ENCODE measurements at places on chromosomes 1 and 21.

- no peak for DNase-seq
Observed at GRCh38 chr1:204931768-204932572, 61.3 kb downstream of the NFASC start.

- DNase-seq: no peak
Observed at GRCh38 chr1:10768552-10768951, 27.9 kb downstream of the CASZ1 start.

DNA sequence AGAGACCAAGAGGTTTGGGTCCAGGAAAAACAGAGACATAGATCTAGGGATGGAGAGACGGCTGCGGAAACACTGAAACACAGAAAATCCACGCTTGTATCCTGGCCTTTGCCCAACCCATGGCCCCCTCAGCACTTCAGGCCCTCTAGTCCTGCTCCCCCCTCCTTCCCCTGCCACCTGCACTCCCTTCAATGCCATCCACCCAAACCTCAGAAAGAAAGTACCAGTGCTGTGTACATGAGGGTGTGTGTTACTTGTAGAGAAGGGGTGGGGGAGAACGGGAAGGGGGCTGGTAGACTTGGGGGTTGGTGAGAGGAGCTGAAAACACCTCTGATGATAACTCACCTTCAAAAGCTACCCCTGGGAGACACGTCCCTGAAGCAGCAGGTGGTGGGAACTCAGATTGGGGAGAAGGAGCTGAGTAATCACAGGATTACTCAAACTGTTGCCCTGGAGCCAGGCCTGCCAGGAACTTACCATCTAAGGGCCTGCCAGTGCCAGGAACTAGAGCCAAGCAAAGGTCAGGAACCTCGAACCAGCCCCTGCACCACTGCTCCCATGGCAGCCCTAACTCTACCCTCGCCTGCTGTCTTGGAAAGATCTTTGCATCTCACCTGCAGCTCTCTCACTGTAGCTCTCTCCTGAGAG, 11.5 kb downstream of the RORC start:
- peak; percentile 61 for DNase-seq

DNA sequence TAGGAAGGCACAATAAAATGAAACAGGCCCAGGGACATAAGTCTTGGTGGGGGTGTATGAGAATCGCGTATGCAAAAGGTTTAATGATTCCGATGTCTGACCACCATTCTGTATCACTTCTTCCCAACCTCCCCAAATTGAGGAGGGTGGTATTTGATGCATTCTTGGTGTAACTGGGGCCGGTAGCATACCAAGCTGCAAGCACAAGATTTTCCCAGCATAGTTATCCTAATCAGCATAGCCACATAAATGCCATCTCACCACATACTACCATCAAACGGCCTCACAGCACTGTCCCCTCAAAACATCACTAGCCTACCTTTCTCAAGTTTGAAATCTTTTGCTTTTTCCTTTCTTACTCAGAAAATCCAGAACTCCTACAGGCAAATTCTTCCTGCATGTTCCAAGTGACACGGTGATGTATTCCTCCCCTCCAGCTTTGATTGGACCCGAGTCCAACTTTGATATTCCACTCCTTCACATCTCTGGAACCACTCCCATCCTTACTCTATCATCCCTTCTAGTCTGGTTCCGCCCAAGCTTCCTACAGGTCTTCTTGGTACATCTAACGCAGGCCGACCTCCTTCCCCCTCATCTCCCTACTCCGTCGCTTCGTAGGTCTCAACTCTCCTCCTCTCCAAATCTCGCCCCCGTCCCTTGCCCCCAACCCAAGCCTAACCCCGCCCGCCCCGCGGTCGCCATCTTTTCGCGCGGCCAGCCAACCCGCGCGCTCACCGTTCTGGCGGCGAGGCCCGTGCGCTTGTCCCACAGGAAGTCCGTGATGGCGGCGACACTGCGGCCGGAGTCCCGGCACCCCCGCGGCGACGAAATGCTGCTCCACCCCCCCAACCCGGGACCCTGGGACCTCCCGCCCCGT, 600 bp downstream of the CLK2 start:
- no peak for DNase-seq

DNA sequence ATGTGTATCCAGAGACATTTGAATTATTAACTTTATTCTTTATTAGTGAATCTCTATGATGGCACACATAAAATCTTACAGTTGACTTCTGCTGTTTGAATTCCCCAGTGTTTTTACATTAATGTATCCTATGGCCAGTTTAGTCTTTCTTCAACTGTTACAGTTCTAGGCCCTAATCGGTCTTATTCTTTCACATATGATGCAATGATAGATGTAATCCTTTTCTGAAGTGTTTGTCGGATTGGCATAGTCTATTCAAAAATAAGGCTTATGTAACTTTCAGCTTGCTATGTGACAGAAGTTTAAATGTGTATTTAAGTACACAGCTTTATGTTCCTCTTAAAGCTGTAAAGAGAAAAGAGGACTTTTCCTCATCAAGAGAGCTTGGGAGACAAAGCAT, 26.4 kb upstream of the KIAA1614 start:
- no peak for DNase-seq

DNA sequence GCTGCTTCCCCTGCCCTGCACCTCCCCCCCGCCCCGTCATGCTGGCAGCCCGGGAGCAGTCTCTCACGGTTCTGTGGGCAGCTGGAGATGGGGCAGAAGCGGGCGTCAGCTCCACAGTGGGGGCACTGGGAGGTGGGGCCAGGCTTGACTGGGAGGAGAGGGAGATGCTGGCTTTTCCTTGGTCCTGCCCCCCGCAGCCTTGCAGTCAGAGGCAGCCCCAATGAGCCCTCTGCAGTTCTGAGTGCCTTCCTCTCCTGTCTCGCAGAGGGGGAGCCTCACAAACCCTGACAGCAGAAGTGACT, 21.7 kb downstream of the ARHGEF10L start:
- no peak for DNase-seq

DNA sequence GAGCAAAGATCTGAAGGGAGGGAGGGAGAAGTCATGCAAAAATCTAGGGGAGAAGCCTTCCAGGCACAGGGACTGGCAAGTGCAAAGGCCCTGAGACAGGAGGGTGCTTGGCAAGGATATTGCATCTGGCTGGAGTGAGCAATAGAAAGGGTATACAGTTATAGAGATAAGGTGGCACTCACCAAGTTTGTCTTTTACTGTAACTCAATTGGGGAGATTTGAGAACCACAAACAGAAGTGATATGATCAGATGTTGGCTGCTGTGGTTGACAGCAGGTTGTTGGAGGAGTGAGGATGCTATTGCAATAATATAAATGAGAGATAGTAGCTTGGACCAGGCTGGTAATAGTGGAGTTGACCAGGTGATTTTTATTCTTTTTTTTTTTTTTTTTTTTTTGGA, 25.6 kb downstream of the MCOLN3 start:
- DNase-seq: no peak

DNA sequence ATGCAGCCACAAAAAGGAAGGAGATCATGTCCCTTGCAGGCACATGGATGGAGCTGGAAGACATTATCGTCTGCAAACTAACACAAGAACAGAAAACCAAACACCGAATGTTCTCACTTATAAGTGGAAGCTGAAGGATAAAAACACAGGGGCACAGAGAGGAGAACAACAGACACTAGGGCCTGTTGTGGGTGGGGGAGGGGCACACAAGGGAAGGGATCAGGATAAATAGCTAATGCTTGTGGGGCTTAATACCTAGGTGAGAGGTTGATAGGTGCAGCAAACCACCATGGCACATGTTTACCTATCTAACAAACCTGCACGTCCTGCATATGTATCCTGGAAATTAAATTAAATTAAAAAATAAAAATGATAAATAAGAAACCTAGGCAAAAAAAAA, 969.9 kb downstream of the TTLL7 start:
- DNase-seq: no peak

DNA sequence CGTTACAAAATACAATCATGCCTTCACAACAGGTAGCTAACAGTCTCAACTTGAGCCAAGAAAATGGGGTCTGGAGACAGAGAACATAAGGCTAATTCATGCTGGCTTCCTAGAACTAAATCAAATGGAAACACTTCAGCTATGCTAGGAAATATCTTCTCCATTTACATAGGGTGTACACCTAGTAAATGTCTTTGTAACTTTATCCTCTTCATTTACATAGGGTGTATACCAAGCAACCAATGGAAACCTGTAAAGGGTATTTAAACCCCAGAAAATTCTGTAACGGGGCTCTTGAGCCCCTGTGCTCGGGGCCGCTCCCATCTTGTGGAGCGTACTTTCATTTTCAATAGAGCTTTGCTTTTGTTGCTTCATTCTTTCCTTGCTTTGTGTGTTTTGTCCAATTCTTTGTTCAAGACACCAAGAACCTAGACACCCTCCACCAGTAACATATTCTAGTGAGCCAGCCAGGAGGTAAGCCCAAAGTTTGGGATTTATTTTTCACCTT, 19.5 kb upstream of the CYP4X1 start:
- no peak for DNase-seq

DNA sequence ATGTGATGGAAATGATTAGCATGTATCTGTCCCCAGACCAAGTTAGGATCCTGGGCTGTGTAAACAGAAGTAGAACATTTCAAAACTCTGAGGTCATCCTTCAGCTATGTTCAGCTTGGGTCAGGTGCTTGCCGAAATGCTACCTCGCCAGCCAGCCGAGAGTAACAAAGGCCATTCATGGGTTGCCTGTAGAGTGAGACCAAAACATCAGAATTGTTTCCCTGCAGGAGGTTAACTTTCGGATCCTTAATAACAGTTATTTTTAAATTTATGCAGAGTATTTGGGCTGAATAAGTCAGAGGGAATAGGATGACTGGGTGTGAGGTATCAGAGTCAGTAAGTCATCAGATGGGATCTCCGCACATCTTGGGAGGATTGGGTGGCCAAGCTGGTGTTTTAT, 35.6 kb downstream of the SMYD2 start:
- DNase-seq: no peak

GRCh38 chr1:160850993-160851392, 11.7 kb downstream of the CD244 start:
- DNase-seq: no peak

GRCh38 chr1:220876511-220877376, 2.5 kb upstream of the HLX start:
- no peak for DNase-seq

GRCh38 chr1:211656728-211657127, 18.7 kb downstream of the NEK2 start:
- no peak for DNase-seq

DNA sequence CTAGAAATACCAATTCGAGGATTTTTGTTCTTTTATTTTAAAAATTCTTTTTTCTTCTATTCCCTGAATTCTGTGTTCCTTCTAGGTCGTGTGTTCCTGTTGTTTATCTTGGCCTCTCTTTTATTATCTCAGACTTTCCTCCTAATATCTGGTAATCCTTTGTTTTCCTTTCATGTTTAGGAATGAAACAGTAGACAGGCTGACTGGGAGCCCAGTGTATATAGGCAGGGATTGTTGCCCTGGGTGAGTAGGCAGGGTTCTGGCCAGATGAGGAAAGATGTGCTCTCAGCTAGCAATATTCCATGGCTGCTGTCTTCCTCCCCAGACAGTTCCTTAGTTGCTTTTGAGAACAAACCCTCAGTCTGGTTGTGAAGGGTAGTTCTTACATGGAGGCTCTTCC, 161.8 kb upstream of the PDE4B start:
- DNase-seq: no peak

DNA sequence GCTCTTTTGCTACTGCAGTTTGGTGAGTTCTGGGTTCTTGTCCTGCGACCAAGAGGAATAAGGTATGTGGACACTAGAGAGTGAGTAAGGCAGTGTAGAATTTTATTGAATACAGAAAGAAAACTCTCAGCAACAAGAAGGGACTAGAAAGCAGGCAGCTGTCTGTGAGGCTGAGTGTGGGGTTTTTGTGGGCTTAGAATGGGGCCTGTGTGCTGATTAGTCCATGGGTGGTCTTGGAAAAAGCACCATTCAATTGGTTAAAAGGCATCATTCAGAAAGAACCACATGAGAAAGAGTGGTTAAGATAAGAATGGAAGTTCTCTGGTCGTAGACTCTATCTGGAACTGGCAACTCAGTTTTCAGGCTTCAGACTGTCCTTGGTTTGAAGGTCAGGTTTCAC, 298.8 kb downstream of the TGFB2 start:
- no peak for DNase-seq

GRCh38 chr21:30979054-30979453, 59.2 kb downstream of the KRTAP19-8 start:
- no peak for DNase-seq

- no peak for DNase-seq
Observed at GRCh38 chr21:43312751-43313169, 114.2 kb downstream of the SIK1 start.

DNA sequence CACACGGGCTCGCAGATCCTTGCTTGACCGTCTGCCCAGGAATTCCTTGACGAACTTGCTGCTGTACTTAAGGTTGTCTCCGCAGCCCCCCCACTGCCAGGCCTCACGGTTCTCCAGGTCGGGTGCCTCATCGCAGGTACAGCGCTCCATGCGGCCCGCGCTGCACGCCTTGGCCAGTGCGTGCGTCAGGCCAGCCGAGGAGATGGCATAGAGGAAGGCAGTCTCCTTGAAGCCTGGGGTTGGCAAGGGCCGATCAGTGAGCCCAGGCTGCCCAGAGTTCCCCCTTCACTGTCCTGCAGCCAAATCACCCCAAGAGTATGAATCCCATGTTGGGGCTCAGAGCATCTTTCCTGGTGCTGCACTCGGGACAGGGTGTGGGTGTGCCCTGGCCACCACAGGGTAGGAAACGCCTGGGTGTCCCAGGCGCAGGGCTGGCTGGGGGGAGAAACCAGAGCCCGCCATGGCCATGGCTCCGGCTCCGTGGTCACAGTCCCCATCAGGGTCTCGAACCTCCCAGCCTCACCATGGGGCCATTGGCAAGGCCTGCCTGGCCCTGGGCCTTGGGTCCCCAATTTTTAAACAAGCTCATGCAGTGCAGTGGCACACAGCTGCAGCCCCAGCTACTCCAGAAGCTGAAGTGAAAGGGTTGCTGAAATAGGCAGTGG, 23.4 kb downstream of the WNT9A start:
- DNase-seq: no peak

DNA sequence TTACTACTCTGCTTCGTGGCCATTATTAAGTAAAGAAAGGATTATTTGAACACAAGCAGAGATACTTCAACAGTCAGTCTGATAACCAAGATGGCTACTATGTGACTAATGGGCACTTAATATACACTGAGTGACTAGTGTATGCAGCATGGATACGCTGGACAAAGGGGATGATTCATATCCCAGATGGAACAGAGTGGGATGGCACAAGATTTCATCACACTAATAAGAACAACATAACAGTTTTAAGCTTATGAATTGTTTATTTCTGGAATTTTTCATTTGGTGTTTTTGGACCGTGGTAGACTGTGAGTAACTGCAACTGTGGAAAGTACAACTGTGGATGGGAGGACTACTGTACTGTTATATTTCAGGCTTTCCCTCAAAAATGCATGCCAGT, 9.4 kb downstream of the ZCCHC17 start:
- no peak for DNase-seq

DNA sequence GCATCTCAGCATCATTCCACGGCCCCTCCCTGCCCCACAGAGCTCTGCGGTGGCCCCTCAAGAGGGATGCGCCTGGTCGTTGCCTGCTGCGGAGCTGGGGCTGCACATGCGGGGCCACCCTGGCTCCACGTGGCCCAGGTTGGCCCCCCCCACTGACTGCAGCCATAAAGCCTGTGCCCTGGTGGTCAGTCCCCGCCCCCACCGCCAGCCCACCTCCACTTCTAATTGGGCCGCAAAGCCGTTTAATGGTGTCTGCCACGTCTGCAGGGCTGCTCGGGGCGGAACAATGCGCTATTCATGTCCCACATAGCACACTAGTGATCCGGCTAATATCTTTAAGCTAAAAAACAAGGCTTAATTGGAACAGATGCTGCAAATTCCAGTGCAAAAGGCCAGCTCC, 33.5 kb upstream of the ACTRT2 start:
- no peak for DNase-seq
